ENCODE measurements at places on chromosomes 7 and 10.

GRCh38 chr10:27258838-27259812, 18.5 kb upstream of the ACBD5 start:
- DNase-seq = no peak

DNA sequence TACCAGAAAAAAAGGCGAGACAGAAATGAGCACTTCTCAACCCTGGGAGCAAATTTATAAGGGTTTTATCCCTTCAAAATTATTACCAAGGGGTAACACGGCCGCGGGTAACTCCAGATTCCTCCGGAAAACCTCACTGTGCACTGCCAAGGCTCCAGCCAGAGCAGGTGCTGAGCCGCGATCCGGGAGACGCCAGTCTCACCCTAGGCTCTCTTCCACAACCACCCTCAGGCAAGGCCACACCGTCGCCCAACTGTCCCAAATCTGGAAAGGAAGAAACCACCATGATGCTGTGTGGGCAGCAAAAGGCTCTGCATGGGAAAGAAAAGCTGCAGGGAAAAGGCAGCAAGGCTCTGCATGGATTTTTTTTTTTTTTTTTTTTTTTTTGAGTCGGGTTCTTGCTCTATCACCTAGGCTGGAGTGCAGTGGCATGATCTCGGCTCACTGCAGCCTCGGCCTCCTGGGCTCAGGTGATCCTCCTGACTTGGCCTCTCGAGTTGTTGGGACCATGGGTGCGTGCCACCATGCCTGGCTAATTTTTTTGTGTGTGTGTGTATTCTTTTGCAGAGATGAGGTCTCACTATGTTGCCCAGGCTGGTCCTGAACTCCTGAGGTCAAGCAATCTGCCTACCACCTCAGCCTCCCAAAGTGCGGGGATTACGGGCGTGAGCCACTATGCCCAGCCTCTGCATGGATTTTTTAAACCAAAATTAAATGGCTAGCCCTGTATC, 39.0 kb downstream of the MAD1L1 start:
- DNase-seq = no peak

GRCh38 chr10:99711129-99711719, 20.7 kb downstream of the COX15 start:
- DNase-seq = no peak

- no peak for DNase-seq
These were observed 420.4 kb upstream of the ZMIZ1 start for GRCh38 chr10:78648256-78648860.

- no peak for DNase-seq
These were observed 997 bp upstream of the LDB1 start for GRCh38 chr10:102120991-102121738.

DNA sequence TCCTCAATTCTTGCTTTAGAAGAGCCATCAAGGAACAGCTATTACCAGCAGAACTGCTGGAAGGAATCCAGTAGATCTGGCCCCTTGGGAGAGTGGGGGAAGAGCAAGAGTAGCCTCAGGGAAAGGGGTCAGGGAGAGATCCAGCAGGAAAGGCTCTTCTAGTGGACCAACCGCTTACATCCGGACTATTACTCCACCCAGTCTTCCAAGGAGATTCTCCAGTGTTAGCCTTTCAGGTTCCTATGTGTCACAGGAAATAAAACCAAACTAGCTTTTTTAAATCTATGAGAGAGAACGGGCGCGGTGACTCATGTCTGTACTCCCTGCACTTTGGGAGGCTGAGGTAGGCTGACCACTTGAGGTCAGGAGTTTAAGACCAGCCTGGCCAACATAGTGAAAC, 34.3 kb downstream of the TET1 start:
- no peak for DNase-seq

GRCh38 chr10:101032637-101033224, 1.7 kb downstream of the SFXN3 start:
- peak; percentile 43 for DNase-seq

- no peak for DNase-seq
These were observed 205.2 kb downstream of the SFMBT2 start for GRCh38 chr10:7205656-7206055.

DNA sequence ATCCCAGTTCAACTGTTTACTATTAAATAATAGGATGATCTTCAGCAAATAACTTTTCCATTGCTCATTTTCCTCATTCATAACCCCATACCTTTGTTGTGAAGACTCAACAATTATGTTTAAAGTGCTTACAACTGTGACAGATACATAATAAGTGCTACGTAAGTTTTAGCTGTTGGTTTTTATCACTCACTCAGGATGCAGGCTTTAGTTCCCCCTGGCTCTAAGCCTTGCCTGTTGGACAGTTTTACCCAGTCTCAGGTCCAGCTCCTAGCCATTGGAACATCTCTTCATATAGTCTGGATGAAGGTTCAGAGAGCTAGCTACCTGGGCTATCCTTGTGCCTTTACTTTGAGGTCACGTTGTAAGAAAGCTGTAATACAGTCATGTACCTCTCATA, 353.2 kb downstream of the CRPPA start:
- DNase-seq = no peak

GRCh38 chr10:68828833-68829232, 1.5 kb downstream of the STOX1 start:
- DNase-seq = no peak

DNA sequence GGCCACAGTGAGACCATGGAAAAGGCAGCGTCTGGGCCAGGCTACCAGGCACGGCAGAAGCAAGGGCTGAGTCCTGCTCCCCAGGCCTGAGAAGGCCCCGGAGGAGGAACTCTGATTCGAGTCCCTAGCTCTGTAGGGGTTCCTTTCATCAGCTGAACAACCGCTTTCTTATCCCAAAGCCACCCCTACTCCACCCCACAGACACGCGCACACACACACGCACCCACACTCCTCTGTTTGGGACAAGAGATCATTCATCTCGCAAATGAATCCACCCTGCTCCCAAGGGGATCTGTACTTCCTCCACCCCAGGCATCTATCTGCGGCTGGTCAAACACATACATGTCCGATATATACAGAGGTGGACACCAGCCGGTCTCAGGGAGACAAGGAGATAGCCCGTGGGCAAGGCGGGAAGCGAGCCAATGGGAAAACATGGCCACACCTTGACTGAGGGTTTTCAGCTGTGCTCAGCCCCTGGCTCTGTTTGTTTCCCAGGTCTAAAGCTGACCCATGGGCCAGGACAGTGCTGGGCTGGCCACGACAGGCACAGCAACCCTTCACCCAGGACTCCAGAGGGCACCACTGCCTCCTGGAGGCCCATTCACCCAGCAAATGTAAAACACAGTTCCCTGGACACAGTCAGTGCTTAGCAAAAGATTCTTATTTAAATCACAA, 7.3 kb downstream of the ZCCHC24 start:
- no peak for DNase-seq

DNA sequence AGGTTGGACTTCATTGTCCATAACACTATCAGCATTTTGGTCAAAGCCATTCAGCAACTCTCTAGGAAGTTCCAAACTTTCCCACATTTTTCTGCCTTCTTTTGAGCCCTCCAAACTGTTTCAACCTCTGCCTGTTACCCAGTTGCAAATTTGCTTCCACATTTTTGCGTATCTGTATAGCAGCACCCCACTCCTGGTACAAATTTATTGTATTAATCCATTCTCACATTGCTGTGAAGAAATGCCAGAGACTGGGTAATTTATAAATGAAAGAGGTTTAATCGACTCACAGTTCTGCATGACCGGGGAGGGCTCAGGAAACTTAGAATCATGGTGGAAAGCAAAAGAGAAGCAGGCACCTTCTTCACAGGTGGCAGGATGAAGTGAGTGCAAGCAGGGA, 198.8 kb downstream of the MTERF1 start:
- DNase-seq = no peak

DNA sequence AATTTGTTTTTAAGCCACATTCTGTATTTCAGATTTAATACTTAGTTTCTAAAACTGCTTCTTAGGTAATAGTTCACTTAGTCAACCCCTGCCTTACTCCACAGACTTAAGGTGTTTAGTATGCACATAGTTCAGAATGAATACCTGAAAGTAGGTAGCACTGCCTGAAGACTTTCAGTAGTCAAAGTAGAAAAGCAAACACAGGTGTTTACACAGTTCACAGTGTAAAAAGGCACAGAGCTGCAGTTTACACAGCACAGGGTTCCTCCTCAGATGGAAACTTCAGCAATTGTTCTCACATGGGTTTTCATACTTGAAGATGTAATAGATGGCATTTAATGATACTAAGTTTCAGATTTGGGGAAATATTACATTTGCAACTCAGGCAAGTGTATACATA, 3.1 kb upstream of the PKD1L1 start:
- no peak for DNase-seq

Data from activated T-helper 9 cell treated with anti-CD3 and anti-CD28 coated beads, Interleukin-2, amount 50 U/mL, for 16 hours (primary cell).